ENCODE measurements at places on chromosomes 11 and 22. TPM values are rescaled to one million over a fixed set of nuclear protein-coding genes. Genes with fewer than 3 reads are reported as not detected.

DNA sequence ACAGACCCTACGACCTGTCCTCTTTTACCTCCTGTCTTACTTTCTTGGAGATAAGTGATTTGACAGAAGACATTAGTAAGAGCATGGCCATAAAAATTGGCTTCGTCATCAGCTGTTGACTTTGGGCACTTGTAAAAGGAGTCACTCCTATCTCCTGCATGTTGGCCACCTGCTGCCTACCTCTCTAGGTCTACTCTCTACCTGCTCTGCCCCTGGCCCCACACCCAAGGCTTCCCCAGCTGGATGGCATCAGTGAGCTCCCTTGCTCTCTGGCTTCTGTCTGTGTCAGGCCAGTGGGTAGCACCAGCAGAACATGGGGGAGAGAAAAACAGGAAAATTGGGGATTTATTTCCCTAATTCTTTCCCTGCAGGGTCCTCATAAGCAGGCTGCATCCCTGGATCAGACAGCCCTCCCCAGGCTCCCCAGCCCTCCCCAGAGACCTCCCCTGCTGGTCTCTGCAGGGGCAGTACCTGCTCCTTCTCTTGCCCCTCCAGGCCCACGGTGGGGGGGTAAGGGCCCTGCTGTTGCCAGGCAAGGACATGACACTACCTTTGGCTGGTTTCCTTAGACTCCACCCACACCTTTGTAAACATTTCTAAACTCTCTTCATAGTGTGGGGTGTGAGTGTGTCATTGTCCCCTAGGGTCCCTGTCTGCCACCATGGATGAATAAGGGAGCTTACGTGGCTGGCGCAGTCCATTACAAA is 157.0 kb upstream of the NECTIN1 start:
- no peak for DNase-seq

Gene PRR5L
- 18.8 TPM for total RNA-seq

Gene ANO5
- 15.4 TPM for total RNA-seq

DNA sequence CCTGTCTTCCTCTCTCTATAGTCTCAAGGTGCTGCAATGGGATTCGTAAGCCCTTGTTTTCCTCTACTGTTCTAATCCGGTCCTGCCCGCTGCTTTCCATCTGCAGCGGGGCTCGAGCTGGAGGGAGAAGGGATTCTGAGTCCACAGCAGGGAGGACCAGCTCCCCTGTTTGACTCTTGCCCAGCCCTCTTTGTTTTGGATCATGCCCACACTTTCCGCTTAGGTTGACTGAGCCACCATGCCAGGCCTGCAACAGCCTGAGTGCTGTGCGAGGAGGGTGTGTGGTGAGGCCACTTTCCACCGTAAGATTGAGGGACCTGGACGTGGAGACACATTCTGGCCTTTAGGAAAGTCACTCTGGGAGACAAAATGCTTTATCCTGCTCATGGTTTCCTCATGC is 58.3 kb downstream of the CEP164 start:
- DNase-seq = no peak

DNA sequence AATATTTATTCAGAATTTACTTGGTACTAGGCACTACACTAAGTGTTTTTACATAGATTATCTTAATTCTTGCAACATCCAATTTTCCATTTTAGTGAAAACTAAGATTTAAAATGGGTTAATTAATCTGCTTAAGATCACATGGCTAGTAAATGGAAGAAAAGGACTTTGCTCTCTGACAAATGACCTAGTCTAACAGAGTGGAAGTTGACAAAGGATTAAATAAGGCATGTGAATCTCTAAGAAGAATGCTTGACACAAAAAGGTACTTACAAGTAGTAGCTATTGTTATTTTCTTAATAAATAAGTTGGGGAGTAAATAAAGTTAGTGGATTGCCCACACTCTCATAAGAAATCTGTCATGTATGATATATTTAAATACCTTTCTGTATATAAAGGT is 584.8 kb downstream of the DLG2 start:
- no peak for DNase-seq

- no peak for DNase-seq
Measured at GRCh38 chr11:65524014-65524740, 706 bp upstream of the SCYL1 start.

GRCh38 chr11:45920531-45921477 is 1.7 kb upstream of the LARGE2 start:
- DNase-seq = no peak

GRCh38 chr22:38030311-38031133 is 26.7 kb upstream of the PICK1 start:
- DNase-seq = no peak

- DNase-seq = no peak
Measured at GRCh38 chr11:86179646-86180064, 64.9 kb upstream of the EED start.

Gene CLMP
- 46.0 TPM for total RNA-seq

GRCh38 chr11:3195251-3196160 is 23.1 kb downstream of the MRGPRG start:
- DNase-seq = no peak

DNA sequence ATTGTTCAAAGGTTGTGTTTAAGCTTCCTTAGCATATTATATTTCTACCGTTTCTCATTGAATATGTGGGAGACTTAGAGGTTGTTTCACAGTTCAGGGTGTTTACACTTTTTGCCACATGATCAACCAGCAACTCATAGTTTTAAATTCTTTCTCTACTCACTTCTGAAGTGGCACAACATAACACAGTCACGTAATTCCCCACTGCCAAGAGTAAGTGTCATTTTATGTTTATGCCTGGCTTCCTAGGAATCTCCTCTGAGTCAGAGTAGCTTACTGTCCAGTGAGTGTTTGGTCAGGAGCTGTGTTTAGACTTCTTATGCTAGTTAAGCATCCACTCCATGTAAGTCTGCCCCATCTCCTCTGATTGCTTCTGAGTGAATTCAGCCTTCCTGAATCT is 520.8 kb upstream of the KIRREL3 start:
- no peak for DNase-seq

DNA sequence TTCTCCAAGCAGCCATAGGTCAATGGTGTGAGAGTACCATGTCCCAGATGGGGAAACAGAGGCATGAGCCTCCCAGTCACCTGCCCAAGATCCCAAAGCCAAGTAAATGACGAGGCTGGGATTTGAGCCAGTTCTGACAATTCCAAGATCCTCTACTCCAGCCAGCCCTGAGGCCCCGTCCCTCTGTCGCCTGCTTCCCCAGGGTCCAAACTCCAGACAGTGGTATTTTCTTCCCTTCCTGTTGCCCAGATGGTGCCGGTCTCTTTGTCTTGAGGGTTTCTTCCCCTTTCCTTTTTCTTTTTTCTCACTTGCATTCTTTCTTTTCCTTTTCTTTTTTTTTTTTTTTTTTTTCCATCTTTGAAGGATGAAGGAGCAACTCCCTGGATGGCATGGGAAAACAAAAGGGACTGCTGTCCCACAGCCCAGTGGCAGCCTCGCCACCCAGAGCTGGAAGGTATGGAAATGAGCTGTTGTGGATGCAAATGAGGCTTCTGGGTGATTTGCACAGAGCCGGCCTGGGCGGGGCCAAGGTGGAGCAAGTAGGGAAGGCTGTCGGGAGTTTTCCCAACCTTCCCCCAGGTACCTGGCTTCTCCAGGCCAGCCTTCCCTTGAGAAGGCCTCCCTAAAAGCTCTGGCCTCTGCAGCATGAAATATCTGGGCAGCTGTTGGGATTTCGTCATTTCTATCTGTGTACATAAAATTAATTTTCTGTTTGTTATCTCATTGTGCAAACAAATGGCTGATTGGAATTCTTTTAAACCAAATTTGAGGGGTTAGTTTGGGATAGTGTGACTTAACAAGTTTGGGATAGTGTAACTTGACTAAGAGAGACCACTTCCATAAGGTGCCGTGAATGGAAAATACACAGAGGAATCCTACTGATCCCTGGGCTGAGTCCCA is 146.8 kb downstream of the MN1 start:
- no peak for DNase-seq

DNA sequence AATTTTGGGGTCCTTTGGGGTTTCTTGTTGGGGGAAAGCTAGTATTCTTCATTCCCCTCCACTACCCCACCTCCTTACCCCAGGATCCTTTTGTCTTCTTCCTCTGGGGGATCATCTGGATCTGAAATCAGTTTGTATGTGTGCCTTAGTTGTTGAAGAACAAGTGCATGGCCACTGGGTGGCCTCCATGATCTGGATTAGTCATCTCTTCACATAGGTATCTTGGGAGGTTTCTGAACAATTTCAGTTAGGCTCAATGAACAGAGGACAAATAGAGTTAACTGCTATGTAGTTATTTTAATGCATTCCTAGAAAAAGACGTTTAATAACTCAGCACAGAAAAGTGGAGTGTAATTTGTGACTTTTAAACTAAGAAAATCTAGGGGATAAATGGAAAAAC is 7.1 kb upstream of the VWA5A start:
- no peak for DNase-seq

DNA sequence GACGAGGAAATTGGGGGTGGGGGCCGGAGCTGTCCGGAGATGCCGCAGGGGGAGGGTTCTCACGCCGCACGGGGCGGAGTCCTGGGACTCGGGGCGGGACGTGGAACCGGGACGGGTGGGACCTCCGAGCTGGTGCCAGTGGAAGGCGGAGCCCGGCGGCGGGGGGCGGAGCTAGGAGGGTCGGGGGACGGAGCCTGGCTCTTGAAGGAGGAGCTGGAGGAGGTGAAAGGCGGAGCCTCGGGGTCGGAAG is 271 bp downstream of the FKBP2 start:
- DNase-seq = peak; percentile 97

GRCh38 chr11:14764579-14765527 is 121.2 kb downstream of the PDE3B start:
- no peak for DNase-seq

GRCh38 chr11:112615891-112616290 is 345.3 kb upstream of the NCAM1 start:
- DNase-seq = no peak

DNA sequence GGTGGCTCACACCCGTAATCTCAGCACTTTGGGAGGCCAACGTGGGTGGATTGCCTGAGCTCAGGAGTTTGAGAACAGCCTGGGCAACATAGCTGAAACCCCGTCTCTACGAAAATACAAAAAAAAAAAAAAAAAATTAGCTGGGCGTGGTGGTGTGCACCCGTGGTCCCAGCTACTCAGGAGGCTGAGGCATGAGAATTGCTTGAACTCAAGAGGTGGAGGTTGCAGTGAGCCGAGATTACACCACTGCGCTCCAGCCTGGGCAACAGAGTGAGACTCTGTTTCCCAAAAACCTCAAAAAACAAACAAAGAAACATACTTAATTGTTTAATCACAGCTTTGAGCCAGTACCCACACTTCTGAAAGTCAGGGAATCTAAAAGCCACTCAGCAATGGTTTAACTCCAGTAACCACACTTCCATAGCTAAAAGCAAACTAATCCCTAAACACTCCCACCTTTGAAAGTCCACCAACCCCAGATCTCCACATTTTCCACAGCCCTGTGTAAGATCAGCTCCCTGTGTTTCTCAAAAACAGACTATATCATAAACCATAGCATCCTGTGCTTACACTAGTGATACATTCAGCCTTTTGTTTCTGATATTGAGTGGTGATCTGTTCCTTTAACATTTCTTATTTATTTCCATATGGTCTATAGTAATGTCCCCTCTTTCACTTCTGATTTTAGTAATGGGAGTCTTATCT is 4.9 kb upstream of the OR2AT4 start:
- DNase-seq = no peak

Gene NAV2
- 10.6 TPM for total RNA-seq

- DNase-seq = no peak
Measured at GRCh38 chr11:74262725-74263124, 48.7 kb downstream of the P4HA3 start.

- DNase-seq = no peak
Measured at GRCh38 chr11:86249307-86250098, 5.0 kb downstream of the EED start.

Gene SULT4A1
- 1.5 TPM for total RNA-seq

GRCh38 chr11:68202165-68202564 is 10.9 kb downstream of the KMT5B start:
- DNase-seq = no peak

Gene MYOD1
- 1.1 TPM for total RNA-seq

DNA sequence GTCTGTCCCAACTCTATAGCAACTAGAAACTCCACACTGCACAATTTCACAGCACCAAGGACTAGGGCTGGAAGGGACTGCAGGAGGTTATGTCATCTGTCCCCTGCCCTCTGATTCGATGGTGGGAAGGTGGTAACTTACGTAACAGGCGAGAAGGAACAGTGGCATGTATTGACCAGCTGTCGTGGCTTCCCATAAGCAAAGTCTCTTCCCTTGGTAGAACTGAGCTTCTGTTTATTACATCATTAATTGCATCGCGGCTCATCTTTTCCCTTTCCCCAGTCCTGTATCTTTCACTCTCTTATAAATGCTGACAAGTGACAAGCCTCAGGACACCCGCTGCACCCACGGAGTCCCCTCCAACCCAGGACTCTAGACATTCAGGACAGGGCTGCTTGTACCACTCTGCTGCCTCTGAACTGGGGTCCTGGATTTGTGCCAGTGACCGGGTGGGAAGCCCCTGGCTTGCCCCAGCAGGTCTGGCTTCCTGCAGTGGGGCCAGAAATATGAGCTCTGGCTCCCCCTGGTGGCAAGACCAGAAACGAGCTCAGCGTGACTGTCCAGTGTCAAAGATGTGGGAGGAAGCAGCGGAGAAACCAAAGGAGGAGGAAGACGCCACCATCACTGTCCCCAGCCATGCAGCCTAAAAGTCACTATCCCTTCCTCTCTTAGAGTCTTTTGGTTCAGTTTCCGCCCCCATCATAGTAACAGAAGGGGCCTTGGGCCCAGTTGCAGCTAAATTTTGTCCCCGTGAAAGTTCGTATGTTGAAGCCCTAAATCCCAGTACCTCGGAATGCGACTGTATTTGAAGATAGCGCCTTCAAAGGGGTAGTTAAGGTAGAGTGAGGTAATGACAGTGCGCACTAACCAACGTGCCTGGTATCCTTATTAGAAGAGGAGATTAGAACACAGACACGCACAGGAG is 84.5 kb downstream of the ISX start:
- no peak for DNase-seq

GRCh38 chr22:28146401-28147314 is 227.6 kb upstream of the PITPNB start:
- DNase-seq = no peak

- DNase-seq = no peak
Measured at GRCh38 chr11:117877120-117877784, 794 bp upstream of the FXYD6 start.

Gene BTBD18
- not detected for total RNA-seq

DNA sequence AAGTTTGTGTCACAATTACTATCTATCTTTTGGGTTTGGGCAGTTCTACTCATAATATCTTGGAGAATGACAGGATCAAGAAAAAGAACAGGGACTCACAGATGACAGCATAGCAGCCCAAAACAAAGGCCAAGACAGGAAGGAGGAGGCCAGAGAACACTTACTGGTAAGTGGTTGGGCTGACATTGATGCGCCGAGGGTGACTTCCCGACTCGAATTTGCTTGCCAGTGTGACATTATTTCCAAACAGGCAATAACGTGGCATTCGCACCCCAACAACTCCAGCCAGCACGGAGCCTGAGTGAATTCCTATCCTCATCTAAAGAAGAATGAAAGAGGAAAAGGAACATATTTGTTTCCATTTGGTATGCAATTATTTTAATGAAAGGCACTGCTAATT is 309.9 kb downstream of the GUCY1A2 start:
- no peak for DNase-seq

Gene FLRT1
- 1.7 TPM for total RNA-seq
